ENCODE measurements at places on chromosomes 7 and 10. TPM values are rescaled to one million over a fixed set of nuclear protein-coding genes. Genes with fewer than 3 reads are reported as not detected.

GRCh38 chr10:8489823-8490222 lies 435.3 kb downstream of the GATA3 start:
- DNase-seq, result no peak

DNA sequence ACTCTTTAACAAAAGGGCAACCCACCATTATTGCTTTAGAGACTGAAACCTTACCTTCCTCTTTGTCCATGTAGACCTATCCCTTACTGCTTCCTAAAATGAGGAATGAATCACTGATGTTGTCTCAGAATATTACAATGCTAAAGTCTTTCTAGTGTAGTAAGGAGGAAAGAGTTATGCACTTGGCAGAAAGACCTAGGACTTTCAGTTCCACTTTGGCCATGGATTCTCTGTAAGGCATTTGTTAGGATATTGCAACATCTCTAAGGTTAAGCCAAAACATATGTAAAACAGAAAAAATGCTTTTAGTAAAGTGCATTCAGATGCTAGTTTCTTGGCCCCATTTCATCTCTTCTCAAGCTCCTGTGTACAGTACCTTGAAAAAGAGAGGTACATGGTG lies 230.9 kb downstream of the PARD3 start:
- no peak for DNase-seq

The SPDYE8 gene
- total RNA-seq, result not detected

DNA sequence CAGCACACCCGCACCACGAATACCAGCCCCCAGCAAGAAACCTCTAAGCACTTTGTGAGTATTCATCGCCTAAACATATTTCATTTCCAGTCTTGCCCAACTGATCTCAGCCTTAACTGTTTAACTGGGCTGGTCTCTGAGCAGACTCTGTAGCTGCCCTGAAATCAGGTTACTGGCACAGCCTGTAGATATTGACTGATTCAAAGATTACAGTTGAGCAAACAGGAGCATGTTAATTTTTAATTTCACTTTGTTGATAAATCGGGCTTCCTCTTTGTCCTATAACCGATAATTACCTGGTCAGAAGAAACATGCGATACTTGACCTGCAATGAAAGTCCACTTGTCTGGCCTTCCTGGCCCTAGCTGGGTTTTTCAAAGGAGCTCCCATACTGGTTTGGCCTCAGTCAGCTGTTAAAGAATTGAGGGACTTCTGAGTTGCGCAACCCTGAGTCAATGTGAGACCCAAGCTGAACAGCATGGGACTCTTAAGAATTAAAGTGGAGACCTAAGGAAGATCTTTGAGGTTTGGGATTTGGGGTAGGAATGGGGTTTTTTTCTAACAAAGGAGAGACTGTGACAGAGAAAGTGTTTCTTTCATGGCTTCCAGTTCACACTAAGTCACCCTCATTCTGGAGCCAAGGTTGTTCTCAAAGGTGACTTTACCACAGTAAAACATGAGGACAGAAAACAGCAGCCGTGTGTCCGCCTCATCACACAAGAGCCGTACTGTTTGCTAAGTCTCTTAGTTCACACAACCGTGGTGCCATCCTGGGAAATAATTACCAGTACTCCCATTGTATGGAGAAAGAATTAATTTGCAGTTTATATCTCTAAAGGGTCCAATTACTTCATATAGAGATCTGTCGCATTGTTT lies 75.9 kb downstream of the PPP1R3C start:
- DNase-seq, result no peak

GRCh38 chr10:17003151-17003550 lies 126.5 kb downstream of the CUBN start:
- no peak for DNase-seq

GRCh38 chr10:93815304-93816096 lies 57.8 kb downstream of the LGI1 start:
- no peak for DNase-seq

The CACNB2 gene
- 0.18 TPM for total RNA-seq

The ADAM12 gene
- total RNA-seq, result not detected

GRCh38 chr10:112637901-112638300 lies 190.9 kb downstream of the VTI1A start:
- DNase-seq, result no peak

DNA sequence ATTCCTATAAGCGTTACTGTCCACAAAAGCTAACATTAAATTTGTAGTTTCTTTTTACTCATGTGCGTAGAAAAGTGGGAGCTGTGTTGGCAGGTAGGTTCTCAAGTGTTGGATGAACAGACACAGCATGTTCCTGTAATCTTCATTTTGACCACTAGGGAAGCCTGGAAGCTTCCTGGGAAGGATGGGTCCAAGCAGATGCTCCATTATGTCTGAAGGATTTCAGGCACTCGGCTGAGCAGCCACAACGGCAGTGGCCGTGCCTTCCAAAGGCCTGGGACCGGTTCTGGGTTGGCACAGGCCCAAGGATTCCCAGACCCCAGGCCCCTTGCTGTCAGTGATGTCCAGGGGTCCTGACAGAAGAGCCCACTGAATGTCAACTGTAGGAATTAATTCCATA lies 386.3 kb downstream of the TNS3 start:
- no peak for DNase-seq

DNA sequence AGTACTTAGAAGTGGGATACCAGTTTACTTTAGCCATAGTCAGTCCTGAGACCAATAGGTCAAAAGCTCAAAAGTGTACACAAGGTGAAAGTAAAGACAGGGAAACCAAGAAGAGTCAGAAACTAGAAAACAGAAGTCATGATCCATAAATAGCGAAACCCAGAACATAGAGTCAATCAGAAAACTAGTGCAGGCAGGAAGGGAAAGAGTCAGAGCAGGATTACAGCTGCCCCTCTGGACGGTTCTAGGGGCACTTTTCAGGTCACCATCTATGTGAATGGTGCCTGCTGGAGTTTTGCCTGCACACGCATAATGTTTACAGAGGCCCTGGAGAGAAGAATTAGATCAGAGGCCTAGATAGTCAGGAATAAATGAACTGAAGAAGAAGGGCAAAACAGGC lies 22.4 kb upstream of the DMTF1 start:
- DNase-seq, result no peak

DNA sequence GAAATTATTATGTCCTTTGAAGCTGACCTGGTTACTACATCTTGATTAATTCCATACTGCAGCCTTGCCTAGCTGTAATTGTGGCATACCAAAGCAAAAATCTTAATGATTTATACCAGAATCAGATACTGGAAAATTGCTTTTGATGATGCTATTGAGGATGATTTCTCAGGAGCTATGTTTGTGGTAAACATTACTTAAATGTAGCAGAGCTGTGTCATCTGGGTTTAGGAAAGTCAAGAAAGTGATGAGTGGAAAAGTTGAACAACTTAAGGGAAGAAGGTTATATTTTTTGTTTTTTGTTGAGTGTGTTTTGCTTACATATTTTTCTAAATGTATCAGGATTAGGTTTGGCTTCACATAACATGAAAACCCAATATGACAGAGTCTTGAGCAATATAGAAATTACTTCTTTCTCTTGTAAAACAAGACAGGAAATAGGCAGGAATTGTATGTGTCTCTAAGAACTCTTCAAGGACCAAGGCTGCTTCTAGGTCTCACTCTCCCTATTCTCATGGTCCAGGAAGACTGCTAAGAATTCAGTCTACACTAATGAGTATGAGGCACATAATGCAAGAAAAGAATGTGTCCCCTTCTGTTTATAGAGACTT lies 87.6 kb upstream of the MTPN start:
- no peak for DNase-seq

The RAMP3 gene
- total RNA-seq, result 39.3 TPM

DNA sequence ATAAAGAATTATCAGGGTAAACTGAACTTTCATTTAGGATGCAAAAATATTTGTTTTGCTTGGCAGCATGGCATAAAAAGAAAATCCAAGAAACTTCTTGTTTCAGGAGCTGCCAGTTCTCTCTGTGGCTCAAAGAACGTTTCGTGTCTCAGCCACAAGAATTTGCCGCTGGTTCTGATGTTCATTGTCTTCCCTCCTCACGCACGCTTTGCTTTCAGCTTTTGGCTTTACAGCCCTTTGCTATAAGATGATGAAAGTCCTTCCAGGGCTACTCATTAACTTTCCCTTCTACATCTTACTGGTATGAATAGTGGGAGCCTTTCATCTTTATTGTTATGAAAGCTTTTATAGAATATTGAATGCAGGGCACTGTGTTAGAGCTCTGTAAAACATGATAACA lies 124.7 kb downstream of the BICC1 start:
- no peak for DNase-seq

All from gastrocnemius medialis (tissue), 4 donors.